ENCODE measurements at places on chromosomes 4 and X. TPM values are rescaled to one million over a fixed set of nuclear protein-coding genes. Genes with fewer than 3 reads are reported as not detected.

- DNase-seq = no peak
Measured at GRCh38 chr4:19722404-19722803, 529.3 kb upstream of the SLIT2 start.

GRCh38 chrX:86263526-86263925 lies 115.3 kb downstream of the DACH2 start:
- no peak for DNase-seq

DNA sequence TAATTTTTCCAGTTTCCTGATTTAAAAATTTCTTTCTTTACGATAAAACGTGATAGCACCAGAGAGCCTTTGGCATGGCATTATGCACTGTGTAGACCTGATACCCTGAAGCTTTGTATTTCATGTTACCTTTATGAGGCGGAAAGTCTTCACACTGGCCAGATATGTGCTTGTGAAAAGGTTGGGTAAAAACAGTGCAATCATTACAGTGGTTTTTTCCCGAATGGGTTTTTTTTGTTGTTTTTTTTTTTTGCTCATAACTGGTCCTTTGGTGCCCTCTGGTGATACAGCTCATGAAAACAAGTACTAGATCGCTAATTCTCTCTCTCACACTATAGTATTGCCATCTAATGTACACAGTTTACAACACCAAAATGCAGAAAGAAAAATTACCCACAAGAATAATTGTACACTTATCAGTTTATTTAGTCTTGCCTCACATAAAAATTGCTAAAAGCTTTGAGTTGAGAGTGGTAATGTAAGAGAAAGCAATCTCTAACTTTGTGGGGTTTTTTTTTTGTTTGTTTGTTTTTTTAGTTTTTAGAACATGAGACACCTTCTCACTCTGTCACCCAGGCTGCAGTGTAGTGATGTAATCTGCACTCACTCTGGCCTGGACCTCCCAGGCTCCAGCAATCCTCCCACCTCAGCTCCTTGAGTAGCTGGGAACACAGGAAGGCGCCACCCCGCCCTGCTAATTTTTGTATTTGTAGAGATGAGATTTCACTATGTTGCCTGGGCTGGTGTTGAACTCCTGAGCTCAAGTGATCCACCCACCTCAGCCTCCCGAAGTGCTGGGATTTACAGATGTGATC lies 21.3 kb downstream of the SPCS3 start:
- DNase-seq = no peak

Gene DGKK
- not detected for total RNA-seq

All from breast epithelium (tissue), 4 donors.